ENCODE measurements at places on chromosomes 3 and 15.

GRCh38 chr15:77821959-77822256 is 189.2 kb upstream of the LINGO1 start:
- DNase-seq, result no peak

DNA sequence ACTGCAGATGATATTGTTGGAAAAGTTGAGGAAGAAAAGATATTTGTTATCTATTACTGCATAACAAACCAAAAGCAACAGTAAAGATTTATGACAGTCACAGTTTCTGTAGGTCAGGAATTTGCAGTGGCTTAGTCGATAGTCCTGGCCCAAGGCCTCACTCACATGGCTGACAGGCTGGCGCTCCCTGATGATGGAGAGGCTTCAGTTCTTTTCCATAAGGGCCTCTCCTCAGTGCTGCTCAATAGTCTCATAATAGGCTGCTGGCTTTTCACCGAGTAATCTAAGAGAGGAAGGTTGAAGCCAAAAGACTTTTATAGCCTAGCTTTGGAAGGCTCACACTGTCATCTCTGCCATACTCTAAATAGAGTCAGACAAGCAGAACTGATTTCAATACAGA is 17.7 kb downstream of the IREB2 start:
- DNase-seq, result no peak

DNA sequence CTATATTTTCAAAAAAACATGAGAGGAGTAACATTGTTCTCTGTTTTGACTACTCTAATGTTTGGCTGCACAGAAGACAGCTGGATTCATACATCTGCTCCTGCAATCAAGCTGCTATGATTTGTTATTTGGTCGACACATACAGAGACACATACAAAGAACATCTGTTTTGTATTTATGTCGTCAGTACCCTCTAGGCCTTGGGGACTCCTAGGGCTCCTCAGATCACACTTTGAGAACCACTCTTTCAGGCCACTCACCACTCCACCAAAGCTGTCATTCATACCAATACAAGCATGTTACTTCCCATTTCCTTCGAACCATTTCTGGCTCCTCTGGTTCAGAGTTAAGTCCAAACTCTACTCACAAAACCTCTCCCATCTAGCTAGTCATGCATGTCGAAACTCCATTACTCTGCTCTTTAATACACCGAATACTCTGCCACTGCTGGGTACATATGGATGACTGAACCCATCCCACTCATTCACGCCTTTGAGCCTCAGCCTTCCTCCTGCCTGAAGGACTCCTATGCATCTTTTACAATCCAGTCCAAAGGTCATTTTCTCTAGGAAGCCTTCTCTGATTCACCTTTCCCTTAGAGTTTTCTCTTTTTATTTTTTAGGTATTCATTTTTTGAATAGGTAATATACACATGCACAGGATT is 102.9 kb upstream of the ARHGEF3 start:
- DNase-seq, result peak; percentile 45

- no peak for DNase-seq
Observed at GRCh38 chr3:123759311-123759710, 124.8 kb downstream of the MYLK start.

GRCh38 chr15:66724732-66725463 is 22.9 kb downstream of the SMAD6 start:
- DNase-seq, result no peak

DNA sequence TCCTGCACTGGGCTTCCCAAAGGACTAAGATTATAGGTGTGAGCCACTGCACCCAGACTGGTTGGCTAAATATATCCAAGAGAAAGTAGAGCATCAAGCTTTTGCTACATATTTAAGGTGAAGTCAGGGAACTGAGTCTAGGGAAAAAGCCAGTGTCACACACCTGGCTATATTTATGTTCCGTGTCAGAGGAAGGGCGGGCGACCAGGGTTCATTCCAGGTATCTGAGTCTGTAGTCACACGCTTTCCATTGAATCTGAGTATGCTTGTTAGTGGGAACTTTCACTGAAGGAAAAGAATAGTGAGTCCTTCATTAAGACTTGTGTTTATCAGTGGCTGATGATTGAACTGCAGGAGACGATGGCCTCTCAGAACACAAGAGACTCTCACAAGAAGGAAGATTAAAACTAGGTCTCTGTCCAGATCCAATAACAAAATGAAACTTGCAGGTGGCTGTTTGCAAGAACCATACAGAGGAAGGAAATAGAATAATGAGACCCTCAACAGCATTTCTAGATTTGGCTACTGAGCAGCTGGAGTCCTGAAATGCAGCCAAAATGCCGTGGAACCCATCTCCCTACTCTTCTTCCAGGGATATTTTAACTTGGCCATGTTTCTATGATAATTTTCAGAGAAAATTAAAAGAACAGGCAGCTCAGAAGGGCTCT is 276.3 kb downstream of the THSD4 start:
- no peak for DNase-seq

- peak; percentile 10 for DNase-seq
Observed at GRCh38 chr3:122975924-122976293, 51.7 kb downstream of the SEMA5B start.

GRCh38 chr3:67044955-67045354 is 46.8 kb downstream of the KBTBD8 start:
- DNase-seq, result no peak

- no peak for DNase-seq
Observed at GRCh38 chr3:158725348-158726011, 6.8 kb downstream of the RARRES1 start.

GRCh38 chr15:22224241-22224671 is 143.9 kb downstream of the OR4M2 start:
- DNase-seq, result peak; percentile 23

DNA sequence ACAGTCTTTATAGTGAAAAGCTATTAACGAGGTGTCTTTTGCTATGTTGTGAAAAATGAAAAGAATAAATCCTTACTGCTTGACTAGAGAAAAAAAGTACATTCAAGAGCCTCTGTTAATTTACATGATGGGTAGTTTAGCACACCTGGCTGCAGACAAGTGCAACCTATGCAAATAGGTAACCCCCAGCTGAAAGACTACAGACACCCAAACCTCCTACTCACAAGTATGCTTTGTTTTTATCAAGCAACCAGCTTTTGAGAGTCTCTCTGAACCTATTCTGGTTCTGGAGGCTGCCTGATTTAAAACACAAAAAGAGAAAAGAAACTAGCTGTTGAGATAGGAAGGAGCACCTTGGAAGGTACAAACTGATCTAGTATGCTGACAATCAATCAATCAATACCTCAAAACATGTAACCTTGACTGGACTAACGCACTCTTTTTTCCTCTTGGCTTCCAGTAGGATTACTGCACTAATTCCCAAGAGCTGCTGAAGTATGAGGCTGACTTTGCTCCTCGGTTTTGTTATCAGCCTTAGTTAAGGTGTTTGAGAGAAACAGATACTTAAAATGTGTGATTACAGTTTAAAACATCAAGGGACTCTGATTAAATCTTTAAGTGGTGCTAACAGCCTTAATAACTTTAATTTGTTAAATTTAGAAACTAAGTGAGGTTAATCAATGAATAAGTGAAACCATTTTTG is 63.6 kb downstream of the OSBPL10 start:
- DNase-seq, result no peak

DNA sequence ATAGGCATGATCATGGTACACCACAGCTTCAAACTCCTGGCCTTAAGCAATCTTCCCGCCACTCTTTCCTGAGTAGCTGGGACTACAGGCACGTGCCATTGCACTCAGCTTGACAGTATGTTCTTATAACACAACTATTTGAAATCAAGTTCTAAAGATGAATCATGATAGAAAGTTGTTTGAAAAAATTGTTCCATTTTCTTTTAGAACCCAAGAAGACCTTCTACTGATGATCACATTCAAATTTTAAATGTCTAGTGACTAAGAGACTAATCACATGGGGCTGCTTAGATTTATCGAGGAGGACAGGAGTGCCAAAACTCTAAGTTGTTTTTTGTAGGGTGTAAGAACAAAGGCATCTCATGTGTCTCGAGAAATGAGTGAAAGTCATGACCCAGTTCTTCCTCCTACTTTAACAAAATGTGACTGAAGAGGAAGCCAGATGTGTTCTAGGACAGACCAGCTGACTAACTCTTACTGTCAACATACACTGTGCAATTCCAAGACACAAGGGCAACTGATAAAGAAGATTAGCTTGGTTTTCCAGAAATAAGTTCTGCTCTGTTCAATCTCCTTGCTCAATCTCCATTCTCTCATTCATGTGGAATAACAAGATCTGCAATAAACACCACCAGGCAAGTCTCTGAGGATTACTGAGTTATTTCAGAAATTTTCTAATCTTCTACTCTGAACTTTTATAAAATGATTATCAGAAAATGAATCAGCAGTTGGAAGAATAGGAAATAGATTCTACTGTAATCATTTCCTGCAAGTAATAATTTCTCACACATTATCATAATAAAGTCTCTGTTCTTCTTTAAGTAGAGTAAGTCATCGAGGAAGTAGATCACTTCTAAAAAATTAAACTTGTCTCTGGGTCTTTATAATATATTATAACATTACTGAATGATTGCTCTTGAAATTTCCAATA is 122.6 kb upstream of the CCNL1 start:
- DNase-seq, result no peak

DNA sequence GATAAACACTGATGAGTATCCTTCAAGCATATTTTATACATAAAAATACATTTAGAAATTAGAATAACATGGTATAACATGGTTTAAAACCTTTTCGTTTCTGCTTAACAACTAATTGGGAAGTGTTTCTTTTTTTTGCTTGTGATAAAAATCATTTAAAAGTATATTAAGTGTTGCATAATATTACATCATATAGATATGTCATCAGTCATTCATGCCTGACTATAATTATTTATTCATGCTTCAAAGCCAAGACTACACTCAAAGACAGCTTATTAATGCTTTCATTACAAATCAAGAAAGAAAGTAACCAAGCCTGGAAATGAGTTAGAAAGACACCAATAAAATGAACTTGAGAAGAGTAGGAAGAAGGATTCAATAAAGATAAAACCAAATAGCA is 136.6 kb upstream of the TP63 start:
- no peak for DNase-seq

DNA sequence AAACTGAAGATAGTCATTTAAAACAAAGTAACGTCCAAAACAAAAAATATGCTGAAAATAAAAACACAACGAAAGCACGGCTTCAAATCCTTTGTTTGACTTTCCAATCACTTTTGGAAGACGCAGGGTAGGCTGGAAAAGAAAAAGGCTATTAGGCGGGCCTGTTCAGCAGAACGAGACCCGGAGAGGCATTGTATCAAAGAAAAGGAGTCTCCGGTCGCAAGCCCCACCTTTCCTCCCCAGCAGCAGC is 691 bp downstream of the SENP7 start:
- DNase-seq, result no peak

GRCh38 chr15:68687136-68687735 is 108.4 kb downstream of the CORO2B start:
- DNase-seq, result no peak

DNA sequence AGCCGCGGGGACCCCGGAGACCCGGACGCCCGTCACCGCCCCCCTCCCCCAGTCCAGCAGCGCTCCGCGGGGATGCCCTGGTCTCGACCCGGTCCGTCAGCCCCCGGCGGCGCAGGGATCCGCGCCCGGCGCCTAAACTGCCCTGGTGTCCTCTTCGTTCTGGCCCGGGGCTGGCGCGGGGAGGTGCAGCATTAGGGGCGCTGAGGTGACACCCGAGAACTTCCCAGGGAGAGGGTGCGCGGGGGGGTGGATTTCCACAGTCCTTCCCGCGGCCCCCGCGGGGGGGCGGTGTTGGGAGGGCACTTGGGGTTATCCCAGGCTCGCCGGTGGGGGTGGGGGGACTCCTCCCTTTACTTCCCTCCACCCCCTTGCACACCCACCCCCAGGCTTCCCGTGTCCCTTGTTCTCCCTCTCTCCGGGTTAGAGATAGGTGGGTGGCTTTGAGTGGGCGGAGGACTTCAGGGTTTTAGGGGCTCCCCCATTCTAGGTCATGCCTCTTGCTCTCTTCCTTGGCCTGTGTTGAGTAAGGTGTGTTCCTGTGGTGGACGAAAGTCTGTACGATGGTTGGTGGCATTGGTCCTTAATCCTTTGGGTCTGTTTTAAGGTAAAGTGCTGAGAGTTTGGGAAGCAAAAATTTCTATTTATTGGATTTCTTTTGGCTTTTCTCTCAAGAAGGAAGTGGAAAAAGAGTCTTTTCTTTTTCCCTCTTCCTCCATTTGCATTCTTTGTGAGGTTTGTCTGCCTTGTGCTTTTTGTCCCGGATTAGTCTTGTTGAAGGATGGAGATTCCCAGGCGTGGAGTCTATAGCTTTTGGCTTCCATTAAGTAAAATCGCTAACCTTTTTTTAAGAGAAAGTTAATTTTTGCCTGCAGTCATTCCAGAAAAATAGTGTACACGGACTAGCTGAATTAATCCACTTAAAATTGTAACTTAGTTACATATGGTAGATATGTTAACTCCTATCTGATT is 811 bp downstream of the SKIL start:
- DNase-seq, result peak; percentile 53

- DNase-seq, result no peak
Observed at GRCh38 chr3:148723631-148724030, 25.9 kb downstream of the AGTR1 start.

GRCh38 chr3:84727616-84728015 is 231.2 kb upstream of the CADM2 start:
- DNase-seq, result peak; percentile 5

- no peak for DNase-seq
Observed at GRCh38 chr3:195284842-195285241, 13.9 kb upstream of the XXYLT1 start.

GRCh38 chr15:89524184-89524583 is 27.8 kb upstream of the RHCG start:
- no peak for DNase-seq

DNA sequence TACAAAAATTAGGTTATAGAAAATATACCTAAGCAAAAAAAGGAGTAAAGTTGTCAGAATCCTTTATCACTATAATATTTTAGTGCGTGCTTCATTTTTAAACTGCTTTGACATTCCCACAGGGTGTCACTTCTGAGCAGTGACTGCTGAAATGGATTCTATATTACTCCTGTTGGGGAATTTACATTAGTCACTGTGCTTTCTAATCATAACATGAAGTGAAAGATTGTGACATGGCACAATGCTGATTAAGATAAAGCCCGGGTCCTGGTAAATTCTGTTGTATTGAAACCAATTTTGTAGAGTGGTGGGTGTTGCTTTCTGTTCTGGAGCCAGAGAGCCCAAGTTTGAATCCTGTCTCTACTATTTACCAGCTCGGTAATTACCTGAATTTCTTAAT is 36.4 kb upstream of the EHHADH start:
- no peak for DNase-seq

DNA sequence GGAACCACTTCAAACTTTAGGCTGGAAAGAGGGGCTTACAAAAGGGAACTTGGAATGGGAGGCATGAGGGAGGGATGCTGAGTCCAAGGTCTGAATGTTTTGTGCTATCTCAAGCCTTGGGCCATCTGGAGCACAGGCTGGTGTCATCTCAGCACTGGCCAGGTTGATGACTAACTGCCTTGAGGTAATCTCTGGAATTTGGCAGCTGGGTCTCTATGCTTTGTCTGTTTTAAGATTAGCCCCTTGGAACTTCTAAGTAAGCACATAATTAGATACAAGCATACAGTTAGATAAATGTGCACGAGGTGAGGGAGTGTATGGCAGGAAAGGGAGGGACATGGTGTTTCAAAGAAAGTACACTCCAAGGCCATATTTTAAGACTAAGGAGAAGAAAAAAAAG is 252.4 kb upstream of the CCDC54 start:
- DNase-seq, result no peak

- no peak for DNase-seq
Observed at GRCh38 chr3:8509961-8510360, 8.3 kb downstream of the LMCD1 start.
